Uterus (tissue), 4 donors: ENCODE measurements at places on chromosomes 1 and 21.

DNA sequence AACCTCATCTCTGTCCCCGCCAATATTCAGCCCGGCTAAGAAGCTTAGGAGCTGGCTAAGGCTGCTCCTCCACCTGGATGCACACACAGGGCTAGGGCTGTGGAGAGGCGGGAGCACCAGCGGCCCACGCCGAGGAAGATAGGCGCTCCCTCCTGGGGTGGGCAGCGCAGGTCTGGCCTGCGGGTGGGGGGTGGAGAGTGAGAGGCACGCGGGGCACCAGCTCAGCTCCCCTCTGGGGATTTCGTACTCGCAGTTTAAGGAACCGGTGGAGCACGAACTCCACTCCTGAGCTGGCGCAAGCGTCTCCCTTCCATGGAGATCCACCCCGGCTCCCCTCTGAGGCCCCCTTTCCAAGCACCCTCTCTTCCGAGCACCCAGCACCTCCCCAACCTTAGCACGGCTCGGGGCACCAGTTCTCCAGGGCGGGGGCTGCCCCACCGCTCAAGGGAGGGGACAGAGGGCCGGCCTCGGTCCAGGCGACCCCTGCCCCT, 433 bp upstream of the KAZN start:
- no peak overlapping the region for H3K27ac ChIP-seq
- H3K27me3 ChIP-seq = no peaks in the 10 kb centered on the region
- no peak for DNase-seq
- peaks cover 16% of the 10 kb centered on the region for H3K4me1 ChIP-seq
- no peak overlapping the region for H3K4me3 ChIP-seq

DNA sequence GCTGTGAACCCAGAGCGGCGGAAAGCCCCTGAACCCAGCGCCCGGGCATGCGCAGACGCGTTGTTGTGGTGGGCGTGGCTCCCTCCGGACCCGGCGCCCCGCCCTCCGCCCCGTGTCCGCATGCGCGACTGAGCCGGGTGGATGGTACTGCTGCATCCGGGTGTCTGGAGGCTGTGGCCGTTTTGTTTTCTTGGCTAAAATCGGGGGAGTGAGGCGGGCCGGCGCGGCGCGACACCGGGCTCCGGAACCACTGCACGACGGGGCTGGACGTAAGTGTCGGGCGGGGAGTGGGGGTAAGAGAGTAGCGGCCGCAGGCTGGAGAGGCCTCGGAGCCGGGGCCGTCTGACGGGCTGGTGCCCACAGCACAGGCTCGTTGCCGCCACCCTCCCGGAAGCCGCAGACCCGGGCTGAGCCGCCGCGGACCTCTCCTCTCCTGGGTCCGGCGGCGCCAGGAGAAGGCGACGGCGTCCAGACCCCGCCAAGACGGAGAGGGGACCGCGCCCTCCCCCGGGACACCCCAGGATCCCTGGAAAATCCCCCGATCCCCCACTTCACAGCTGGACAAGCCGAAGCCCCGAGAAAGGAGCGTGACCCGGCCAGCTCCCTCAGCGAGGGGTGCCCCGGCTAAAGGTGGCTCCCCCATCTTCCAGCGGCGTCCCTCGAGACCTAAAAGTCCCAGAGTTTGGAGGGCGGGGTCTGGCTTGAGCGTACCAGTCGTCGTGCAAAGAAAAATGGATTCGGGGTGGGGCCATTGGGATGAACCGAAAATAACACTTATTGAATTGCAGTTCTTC, at the start of gene TMEM50A:
Gene TMEM50A (plus strand): TSS at position 147 of the 794 bp plus-strand sequence. CDS start 2,153 bp downstream, outside the sequence.
- peak within 1 kb of the TSS; percentile 93 for H3K4me3 ChIP-seq
- peak within 1 kb of the TSS; percentile 96 for H3K27ac ChIP-seq
- no peaks in the 10 kb centered on the region for H3K27me3 ChIP-seq
- no peaks in the 10 kb centered on the region for H3K36me3 ChIP-seq
- DNase-seq = peak; percentile 90

GRCh38 chr1:225817611-225818061, 7.7 kb downstream of the EPHX1 start:
- H3K4me1 ChIP-seq = peaks cover 47% of the 10 kb centered on the region
- DNase-seq = peak; percentile 82
- H3K27me3 ChIP-seq = no peaks in the 10 kb centered on the region
- no peak overlapping the region for H3K4me3 ChIP-seq
- peak overlapping the region; percentile 99 for H3K27ac ChIP-seq

DNA sequence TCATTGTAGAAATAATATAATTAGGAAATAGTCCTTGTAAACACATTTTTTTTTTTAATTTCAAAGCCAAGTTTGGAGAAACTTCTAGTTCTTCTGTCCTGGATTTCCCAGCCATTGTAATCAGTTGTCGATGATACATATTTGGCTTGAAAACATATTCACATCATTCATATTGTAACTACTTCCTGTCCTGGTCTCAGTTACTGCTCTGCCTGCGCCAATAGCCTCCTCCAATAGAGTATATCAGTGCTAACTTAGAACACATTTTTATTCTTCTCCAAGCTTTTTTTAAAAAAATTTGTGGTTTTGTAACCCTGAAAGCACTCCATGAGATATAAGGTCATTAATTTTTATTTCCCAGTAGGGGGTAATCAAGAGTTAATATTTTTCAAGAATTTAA, 46.1 kb upstream of the FMO2 start:
- H3K36me3 ChIP-seq = no peaks in the 10 kb centered on the region
- H3K4me1 ChIP-seq = peaks cover 8% of the 10 kb centered on the region
- no peaks in the 10 kb centered on the region for H3K27me3 ChIP-seq
- no peak for DNase-seq
- peak overlapping the region; percentile 84 for H3K27ac ChIP-seq
